ENCODE measurements at places on chromosomes 7 and 10. TPM values are rescaled to one million over a fixed set of nuclear protein-coding genes. Genes with fewer than 3 reads are reported as not detected.

The EZH2 gene
- 37.1 TPM for total RNA-seq

The CDC14C gene
- 0.07 TPM for total RNA-seq

The PPRC1 gene
- total RNA-seq: 14.7 TPM

The A1CF gene
- total RNA-seq: not detected

The NOD1 gene
- total RNA-seq: 4.6 TPM

The GOLGA7B gene
- total RNA-seq: not detected

The CCDC136 gene
- total RNA-seq: 0.74 TPM

The ABLIM1 gene
- total RNA-seq: 5.8 TPM

The GNAI1 gene
- 48.1 TPM for total RNA-seq

Measured in M059J (cell line).